Stimulated activated CD4-positive, alpha-beta T cell treated with anti-CD3 and anti-CD28 coated beads, TNF-alpha, amount 100 ng/mL, for 4 hours (primary cell): ENCODE measurements at places on chromosomes 1 and 21.

- DNase-seq, result no peak
Observed at GRCh38 chr21:14699433-14700407, 153.6 kb upstream of the SAMSN1 start.

DNA sequence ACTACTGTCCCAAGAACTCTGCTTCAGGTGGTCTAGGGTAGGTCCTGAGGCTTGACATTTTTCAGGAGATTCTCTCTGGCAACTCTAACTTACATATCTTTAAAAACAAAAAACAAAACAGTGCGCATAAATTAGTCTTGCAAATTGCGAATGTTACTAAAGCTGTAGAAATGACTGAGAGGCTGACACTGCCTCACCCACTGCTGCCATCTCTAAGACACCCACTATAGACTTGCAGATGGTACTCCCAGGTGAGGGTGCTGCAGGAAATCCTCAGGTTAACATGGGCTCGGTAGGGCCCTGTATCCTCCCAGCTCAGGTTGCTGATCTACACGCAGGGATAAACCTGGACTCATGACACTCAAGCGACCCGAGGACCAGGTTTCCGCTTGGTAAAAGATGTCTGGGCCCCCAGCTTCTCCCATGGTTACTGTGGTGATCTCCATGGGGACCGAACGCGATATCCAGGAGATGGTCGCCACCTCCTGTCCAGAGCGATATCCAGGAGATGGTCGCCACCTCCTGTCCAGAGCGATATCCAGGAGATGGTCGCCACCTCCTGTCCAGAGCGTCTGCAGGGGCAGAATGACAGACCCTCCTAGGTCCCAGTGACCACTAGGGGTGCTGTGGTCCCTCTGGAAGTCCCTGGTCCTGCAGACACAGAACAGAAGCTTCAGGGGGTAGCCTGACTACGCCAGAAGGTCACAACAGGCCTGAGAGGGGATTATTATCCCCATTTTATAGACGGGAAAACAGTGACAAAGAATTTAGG is 16.2 kb upstream of the LY9 start:
- no peak for DNase-seq

DNA sequence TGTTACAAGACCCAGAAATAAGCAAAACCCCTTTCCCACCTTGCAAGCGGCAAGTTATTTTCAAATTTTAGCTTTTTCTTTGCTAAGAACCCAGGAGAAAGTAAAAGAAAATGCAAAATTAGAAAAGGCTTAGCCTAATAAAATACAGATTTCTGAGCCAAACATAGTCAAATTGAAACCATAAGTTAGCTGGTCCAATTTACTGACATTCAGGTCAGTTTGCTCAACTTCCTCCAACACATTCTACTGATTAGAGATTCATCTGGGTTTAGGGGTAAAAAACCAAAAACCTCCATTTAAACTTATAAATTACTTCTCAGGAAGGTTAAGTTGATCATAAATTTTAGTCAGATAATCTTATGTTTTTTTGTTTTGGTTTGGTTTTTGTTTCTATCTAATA is 701.8 kb upstream of the CXADR start:
- no peak for DNase-seq

DNA sequence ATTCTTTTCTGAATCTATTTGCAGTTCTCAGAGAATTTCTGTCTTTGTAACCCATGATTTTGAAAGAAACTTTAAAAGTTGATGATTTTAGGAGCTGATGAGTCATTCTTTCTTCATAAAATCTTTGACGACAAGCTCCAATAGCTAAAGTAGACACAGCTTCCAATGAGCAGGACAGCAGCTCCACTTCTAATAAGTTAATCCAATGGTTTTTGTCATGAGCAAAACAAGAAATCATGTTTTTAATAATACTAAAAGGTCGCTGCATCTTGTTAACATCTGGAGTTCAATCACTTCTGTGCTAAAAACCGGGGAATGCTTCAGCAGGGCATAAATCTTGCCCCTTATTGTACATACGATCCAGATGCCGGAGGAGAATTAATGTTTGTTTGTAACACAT is 48.9 kb upstream of the GORAB start:
- no peak for DNase-seq

DNA sequence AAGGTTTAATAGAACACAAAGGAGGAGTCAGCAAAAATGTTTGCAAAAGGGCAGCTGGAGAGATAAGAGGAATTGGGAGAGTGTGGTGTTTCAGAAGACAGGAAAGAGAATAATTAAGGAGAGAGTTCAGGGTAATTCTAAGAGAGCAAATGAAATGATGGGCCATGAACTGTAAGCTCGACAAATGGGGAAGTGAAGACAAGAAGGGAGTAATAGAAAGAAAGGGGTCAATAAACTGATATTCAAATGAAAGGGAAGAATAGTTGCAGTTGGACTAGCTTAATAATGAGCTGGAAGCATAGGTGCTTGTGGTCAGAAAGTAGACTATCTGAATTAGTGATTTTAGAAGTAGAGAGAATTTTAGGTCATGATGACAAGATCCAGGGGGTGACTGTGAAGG is 15.6 kb upstream of the RNF220 start:
- DNase-seq, result no peak

DNA sequence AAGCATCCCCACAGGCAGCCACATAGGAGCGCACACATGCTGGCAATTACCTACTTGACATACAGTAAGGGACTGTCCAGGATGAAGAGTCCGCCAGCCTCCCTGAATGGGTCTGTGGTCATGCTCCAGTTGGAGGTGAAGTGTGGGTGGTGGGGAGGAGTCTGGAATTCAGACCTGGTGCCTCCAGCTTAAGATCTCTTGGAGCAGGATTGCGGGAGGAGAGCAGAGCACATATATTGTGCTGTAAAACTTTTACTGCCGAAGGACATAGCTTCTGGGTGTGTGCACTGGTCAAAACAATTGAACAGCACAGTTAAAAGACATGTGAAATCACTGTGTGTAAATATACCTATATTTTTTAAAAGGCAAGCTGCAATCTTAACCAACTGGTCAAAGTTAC is 17.9 kb downstream of the STK40 start:
- no peak for DNase-seq

GRCh38 chr1:78224246-78224785 is 178.6 kb downstream of the GIPC2 start:
- no peak for DNase-seq

DNA sequence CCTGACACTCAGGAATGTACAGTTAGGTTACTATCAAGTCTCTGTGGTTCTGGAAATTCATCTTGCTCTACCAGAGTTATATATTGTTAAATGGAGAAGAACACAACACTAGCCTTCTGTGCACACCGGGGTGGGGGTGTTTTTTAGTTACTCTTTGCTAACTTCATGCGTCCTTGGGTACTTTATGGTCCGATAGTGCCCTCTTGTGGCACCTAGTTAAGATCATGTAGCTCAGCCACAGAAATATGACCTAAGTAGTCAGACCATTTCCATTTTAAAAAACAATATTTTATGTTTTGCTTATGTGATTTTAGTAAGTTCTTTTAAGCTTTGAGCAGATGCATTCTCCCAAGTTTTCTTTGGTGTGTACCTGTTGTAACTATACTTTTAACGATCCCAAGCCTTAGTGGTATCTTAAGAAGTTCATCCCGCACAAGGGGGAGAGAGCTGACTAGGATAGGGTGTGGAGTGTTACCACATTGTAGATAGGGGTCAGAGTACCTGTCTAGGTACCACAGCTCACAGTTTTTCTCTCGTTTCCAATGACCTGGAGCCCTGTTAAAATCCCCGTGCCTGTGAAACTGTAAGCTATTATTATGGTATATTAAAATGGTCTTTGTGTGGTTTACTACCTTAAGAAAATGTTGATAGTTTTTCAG is 20.6 kb upstream of the SH3D21 start:
- DNase-seq, result no peak
